ENCODE measurements at places on chromosomes 3 and 15.
A peak's percentile ranks its signal among the peaks of the same experiment; 100 is the strongest.

GRCh38 chr3:79871656-79872055 lies 103.9 kb upstream of the ROBO1 start:
- H3K27ac ChIP-seq: no peak overlapping the region
- H3K27me3 ChIP-seq: no peaks in the 10 kb centered on the region
- no peak for DNase-seq
- H3K4me3 ChIP-seq: no peak overlapping the region

GRCh38 chr15:87710406-87710805 lies 546.1 kb downstream of the NTRK3 start:
- no peaks in the 10 kb centered on the region for H3K36me3 ChIP-seq
- no peaks in the 10 kb centered on the region for H3K27me3 ChIP-seq
- no peak overlapping the region for H3K27ac ChIP-seq
- no peak overlapping the region for H3K4me3 ChIP-seq
- no peak for DNase-seq
- no peaks in the 10 kb centered on the region for H3K4me1 ChIP-seq

DNA sequence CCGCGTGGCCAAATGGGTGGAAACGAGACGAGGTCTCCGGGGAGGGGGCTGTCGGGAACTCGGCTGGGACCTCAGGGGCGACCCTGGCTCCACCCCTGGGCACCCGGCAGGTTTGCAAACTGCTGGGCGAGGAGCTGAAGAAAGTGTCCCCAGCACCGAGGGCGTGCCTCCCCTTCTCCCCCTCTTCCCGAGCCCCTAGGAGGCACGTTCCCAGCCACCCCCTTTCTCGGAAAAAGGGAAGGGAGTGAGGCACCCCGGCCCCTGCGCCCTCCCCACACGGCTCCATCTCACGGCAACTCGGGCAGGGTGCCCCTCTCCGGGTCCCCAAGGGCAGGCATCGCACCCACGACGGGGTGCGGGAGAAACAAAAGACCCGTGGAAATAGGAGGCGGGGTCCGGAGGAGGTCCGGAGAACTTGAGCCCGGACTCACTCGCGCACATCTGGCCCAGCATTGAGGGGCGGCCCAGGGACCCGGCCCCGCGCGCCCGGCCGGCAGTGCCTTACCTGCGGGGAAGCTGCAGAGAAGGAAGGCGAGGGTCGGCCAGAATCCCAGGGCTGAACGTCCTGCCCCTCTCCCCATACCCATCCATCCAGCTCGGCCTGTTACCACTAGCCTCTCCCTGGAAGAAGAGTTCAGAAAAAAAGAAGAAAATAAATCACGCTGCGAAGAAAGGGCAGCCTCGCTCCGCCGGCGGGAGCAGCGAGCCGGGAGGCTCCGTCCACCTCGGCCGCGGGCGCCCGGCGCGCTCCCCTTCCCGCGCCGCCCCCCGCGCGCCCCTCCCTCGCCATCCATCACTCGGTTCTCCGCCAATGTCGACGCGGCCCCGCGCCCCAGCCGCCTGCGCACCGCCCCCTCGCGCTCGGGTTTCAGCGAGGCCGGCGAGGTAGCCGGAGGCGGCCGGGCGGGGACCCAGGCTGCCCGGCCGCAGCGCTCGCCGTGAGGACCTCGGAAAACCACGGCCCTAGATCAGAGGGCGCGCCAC lies 16.3 kb downstream of the RGMA start:
- DNase-seq: peak; percentile 87
- H3K4me1 ChIP-seq: peaks cover 43% of the 10 kb centered on the region
- H3K27ac ChIP-seq: peak overlapping the region; percentile 82
- peaks cover 16% of the 10 kb centered on the region for H3K36me3 ChIP-seq
- H3K27me3 ChIP-seq: no peaks in the 10 kb centered on the region
- H3K4me3 ChIP-seq: peak overlapping the region; percentile 93

- H3K4me3 ChIP-seq: no peak overlapping the region
- H3K27ac ChIP-seq: no peak overlapping the region
- DNase-seq: no peak
- peaks cover 76% of the 10 kb centered on the region for H3K36me3 ChIP-seq
- H3K27me3 ChIP-seq: no peaks in the 10 kb centered on the region
- H3K4me1 ChIP-seq: no peaks in the 10 kb centered on the region
Observed at GRCh38 chr3:38366082-38366481, 19.5 kb downstream of the XYLB start.

DNA sequence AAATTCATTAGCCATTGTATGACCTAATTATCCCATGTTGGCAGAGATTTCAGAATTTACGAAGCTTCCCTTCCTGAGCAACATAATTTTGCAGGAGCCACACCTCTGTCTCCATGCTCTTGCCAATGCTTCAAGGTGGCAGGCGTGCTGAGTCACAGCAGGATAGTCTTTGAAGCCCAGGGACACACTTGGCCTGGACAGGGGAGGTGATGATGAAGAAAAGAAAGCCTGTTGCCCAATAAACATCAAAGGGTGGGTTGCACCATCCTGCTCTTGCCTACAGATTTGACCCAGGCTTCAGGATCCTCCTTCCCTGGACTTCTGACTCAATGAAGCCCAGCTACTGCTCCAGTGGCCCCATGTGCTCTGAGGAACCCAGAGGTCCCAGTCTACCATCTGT lies 117.1 kb downstream of the MINAR1 start:
- H3K27ac ChIP-seq: no peak overlapping the region
- no peak overlapping the region for H3K4me3 ChIP-seq
- no peak for DNase-seq
- H3K4me1 ChIP-seq: no peaks in the 10 kb centered on the region
- no peaks in the 10 kb centered on the region for H3K36me3 ChIP-seq

- no peaks in the 10 kb centered on the region for H3K27me3 ChIP-seq
- H3K27ac ChIP-seq: no peak overlapping the region
- no peak overlapping the region for H3K4me3 ChIP-seq
- no peaks in the 10 kb centered on the region for H3K4me1 ChIP-seq
Observed at GRCh38 chr15:56320316-56320715, 44.9 kb upstream of the TEX9 start.

DNA sequence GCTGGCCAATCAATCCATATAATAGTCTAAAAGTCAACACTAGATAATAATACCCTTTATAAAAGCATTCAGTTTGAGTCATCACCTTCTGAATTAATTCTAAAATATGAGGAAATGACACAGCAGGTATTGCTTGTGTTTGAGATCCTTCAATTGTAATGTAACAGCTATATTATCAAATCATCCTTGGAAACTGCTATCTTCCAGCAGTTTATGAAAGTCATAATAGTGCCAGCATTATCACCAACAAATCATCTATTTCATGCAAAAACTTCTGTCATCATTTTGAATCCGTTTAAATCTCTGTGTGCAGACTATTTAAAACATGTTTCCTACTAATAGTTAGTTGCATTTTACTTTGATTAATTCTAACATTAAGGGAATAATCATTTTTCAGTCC lies 468.7 kb downstream of the CADM2 start:
- H3K36me3 ChIP-seq: no peaks in the 10 kb centered on the region
- no peaks in the 10 kb centered on the region for H3K27me3 ChIP-seq
- DNase-seq: no peak
- H3K27ac ChIP-seq: no peak overlapping the region

GRCh38 chr3:49872801-49873281 lies 3.1 kb upstream of the CAMKV start:
- H3K27ac ChIP-seq: no peak overlapping the region
- no peak overlapping the region for H3K4me3 ChIP-seq
- H3K36me3 ChIP-seq: no peaks in the 10 kb centered on the region
- no peak for DNase-seq

DNA sequence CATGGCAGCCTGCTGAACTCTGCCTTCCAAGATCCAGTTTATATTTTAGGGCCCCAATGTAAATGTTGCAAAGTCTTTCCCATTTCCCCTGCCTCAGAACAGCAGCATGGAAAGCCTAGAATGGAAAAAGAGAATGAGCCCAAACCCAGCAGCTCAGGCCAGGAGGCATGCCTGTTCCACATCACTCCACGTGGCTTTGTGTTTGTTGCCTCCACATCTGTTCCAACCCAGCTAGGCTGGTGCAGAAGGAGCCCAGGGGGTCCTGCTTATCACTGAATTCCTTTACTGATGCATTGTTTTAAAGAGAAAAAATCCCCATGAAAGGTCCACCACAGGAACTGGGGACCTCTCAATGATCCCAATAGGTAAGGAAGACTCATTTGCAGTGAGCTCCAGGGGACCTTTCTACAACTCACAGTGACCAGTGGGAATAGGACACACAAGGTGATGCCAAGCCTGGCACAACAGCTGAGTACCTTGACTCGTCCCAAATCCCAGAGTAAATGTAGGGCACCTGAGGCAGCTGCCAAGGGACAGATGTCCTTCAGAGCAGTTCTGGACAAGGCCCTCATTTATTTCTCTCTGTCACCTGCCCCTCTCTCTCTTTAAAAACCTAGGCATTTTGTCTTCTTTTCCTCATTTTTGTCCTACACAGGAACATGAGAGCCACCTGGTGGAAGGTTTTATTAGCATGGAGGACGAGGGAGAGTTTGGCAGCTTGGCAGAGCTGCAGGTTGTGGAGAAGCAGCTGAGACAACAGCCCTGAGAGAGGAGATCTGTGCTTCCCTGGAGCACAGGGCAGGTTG lies 41.7 kb upstream of the ADAMTS17 start:
- H3K27ac ChIP-seq: no peak overlapping the region
- no peaks in the 10 kb centered on the region for H3K36me3 ChIP-seq
- no peaks in the 10 kb centered on the region for H3K4me1 ChIP-seq
- no peaks in the 10 kb centered on the region for H3K27me3 ChIP-seq
- DNase-seq: no peak

- no peak overlapping the region for H3K4me3 ChIP-seq
- H3K27ac ChIP-seq: no peak overlapping the region
- H3K36me3 ChIP-seq: no peaks in the 10 kb centered on the region
- no peaks in the 10 kb centered on the region for H3K4me1 ChIP-seq
- H3K27me3 ChIP-seq: no peaks in the 10 kb centered on the region
Observed at GRCh38 chr3:153078826-153079225, 83.2 kb upstream of the RAP2B start.

GRCh38 chr3:184514171-184514490 lies 47.5 kb upstream of the EPHB3 start:
- H3K4me1 ChIP-seq: no peaks in the 10 kb centered on the region
- H3K27me3 ChIP-seq: peaks cover 94% of the 10 kb centered on the region
- no peak for DNase-seq
- H3K36me3 ChIP-seq: no peaks in the 10 kb centered on the region
- H3K27ac ChIP-seq: peak overlapping the region; percentile 16

- no peak overlapping the region for H3K4me3 ChIP-seq
- H3K27ac ChIP-seq: no peak overlapping the region
- no peaks in the 10 kb centered on the region for H3K27me3 ChIP-seq
- no peaks in the 10 kb centered on the region for H3K36me3 ChIP-seq
- no peaks in the 10 kb centered on the region for H3K4me1 ChIP-seq
Observed at GRCh38 chr15:50247819-50248655, 17.5 kb downstream of the HDC start.

DNA sequence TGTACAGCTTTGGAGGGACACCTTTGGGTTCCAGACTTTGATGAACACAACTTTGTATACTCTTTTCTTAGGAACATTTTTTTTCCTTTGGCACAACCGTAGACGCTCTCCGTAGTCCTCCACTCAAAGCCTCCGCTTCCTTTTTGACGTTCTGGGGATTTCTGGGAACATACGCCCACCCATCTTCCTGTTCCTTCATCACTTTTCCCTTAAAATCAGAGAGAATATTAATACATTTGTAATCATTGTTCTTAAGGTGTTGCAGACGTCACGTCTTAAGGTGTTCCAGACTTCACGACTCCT lies 405 bp upstream of the SPG21 start:
- no peak for DNase-seq
- peak overlapping the region; percentile 94 for H3K4me3 ChIP-seq
- H3K36me3 ChIP-seq: peaks cover 10% of the 10 kb centered on the region
- no peaks in the 10 kb centered on the region for H3K27me3 ChIP-seq
- peak overlapping the region; percentile 54 for H3K27ac ChIP-seq

DNA sequence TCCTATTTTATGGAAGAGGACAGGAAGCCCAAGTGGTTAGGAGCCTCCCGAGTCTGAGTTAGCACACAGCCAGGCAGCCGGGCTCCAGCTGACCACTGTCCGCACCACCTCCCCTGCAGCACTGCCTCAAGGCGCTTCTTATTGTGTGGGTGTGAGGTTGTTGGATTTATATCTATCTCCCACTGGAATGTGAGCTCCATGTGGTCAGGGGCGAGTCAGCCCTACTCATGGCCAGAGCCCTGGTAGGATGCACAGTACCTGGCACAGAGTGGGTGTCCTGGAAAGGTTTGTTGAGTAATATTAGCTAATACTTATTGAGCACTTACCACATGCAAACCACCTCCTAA lies 9.7 kb upstream of the FBLN2 start:
- H3K27me3 ChIP-seq: peaks cover 9% of the 10 kb centered on the region
- H3K4me1 ChIP-seq: peaks cover 3% of the 10 kb centered on the region
- no peak overlapping the region for H3K4me3 ChIP-seq
- no peak for DNase-seq
- H3K36me3 ChIP-seq: no peaks in the 10 kb centered on the region
- H3K27ac ChIP-seq: no peak overlapping the region

- DNase-seq: no peak
- H3K27me3 ChIP-seq: no peaks in the 10 kb centered on the region
- peaks cover 30% of the 10 kb centered on the region for H3K36me3 ChIP-seq
- H3K4me3 ChIP-seq: no peak overlapping the region
- no peaks in the 10 kb centered on the region for H3K4me1 ChIP-seq
Observed at GRCh38 chr15:59224474-59224873, 17.8 kb downstream of the LDHAL6B start.

DNA sequence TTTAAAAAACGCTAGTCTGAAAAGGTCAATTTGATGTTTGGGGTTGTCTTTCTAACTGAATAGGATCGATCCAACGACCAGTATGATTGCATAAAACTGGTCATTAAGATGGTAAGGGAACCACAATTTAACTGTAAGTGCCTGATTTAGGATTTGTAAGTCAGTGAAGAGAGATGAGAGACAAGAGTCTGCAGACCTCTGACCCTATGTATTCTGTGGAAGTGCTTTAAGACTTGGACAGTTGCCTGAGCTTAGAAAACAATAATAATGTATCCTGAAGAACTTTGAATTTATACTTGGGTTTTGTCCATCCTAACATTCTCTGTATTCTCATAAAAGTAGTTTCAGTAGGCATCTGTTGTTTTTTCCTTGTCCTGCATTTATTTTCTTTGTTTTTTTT lies 221.4 kb upstream of the SUCLG2 start:
- no peak overlapping the region for H3K4me3 ChIP-seq
- H3K27me3 ChIP-seq: no peaks in the 10 kb centered on the region
- no peaks in the 10 kb centered on the region for H3K4me1 ChIP-seq
- H3K27ac ChIP-seq: no peak overlapping the region
- no peak for DNase-seq

DNA sequence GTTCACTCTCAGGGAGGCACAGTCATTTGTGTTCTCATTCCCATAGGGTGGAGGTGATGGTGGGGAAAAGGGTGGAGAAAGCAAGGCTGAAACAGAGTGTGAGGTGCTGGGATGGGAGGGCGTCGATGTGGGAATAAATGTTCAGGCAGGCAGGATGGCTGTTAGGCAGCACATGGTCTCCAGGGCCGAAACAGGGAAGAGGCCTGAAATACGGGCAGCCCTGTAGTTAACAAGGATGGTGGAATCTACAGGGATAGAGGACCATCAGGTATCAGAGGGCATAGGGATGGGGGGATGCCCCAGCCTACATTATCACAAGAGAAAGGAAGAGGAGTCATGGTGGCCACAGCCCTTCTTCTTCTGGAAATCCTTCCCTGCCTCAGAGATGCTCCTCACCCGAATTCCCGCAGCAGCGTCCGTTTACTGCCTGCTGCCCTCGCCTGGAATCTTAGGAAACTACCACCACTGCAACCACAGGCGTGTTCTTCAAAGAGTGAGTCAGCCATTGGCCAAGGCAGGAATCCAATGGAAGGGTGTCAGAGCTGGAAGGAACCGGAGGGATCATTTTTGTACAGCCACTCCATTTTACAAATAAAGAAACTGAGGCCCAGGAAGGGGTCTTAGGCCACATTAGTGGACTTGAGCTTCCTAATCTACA lies 49.7 kb upstream of the POMGNT2 start:
- no peak overlapping the region for H3K4me3 ChIP-seq
- no peaks in the 10 kb centered on the region for H3K27me3 ChIP-seq
- H3K36me3 ChIP-seq: no peaks in the 10 kb centered on the region
- H3K27ac ChIP-seq: no peak overlapping the region
- peaks cover 3% of the 10 kb centered on the region for H3K4me1 ChIP-seq
